ENCODE measurements at places on chromosomes 2 and 18. TPM values are rescaled to one million over a fixed set of nuclear protein-coding genes. Genes with fewer than 3 reads are reported as not detected.

GRCh38 chr18:36610258-36610657 lies 218.5 kb downstream of the TPGS2 start:
- H3K27ac ChIP-seq = no peak overlapping the region
- DNase-seq = no peak
- peaks cover 5% of the 10 kb centered on the region for H3K36me3 ChIP-seq
- H3K4me3 ChIP-seq = no peak overlapping the region
- H3K4me1 ChIP-seq = no peaks in the 10 kb centered on the region

DNA sequence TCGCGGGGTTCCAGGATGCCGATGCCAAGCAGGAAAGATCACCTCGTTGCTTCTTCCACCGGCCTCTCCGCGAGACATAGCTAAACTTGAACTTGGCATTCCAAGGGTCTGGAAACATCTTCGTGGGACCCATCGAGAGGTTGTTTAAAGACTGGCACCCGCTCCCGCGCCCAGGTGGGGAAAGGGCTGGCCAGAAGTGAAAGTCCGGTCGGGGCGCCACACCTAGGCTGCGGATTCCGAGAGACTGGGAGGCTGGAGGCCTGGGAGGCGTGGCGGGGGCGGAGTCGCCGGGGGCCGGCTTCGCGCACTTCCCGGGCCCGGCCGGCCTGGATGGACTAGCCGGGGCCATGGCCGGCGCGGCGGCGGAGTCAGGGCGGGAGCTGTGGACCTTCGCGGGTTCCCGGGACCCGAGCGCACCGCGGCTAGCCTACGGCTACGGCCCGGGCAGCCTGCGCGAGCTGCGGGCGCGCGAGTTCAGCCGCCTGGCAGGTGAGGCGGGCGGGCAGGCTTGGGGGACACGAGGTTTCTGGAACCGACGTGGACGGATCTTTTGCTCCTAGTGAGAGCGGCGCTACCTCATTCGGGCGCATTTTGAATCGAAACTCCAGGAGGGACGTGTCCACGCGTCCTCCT lies at the start of gene MOCOS:
Gene MOCOS, plus strand, starts transcription at position 305 of the 633 bp plus-strand sequence. Its CDS starts 43 bp downstream, at position 348.
- peak; percentile 92 for DNase-seq
- peaks cover 20% of the 10 kb centered on the region for H3K4me1 ChIP-seq

DNA sequence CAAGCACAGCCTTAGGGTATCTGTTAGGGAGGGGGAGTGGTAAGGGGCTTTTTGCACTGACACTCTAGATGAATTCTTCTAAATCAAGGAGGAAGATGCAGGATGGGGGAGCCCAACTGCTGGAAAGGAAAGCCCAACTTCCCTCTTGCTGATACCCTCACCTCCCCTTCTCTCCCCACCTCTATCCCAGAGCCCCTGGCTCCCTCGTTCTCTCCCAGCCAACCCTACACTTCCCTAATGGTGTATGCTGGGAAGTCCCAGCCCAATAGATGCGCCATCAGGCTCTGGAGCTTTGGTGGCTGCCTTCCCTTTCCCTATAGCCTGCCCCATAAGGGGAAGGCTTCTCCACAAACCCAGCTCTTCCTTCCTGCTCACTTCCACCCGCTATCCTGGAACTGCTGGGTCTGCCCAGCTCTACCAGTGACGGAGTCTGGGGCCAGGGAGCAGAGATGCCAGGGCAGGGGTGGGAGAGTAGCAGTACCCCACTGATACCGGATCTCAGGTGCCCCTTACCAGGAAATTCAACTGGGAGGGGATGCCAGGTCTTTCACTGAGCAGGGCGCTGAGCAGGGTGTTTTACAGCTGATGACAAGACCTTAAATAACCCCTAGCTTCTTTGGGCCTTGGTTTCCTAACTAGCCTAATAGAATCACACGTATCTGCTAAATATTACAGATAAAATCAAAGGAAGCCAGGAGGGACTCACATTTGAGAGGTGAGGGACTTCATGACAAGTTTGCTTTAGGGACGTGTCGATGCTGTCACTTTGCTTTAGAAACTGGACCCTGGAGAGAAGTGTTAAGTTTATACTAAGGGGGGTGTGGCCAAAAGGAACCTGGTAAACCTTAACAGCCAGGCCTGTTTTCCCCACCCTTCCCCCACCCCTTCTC lies 82.6 kb downstream of the DNMT3A start:
- H3K27ac ChIP-seq = peak overlapping the region; percentile 80
- H3K4me1 ChIP-seq = peaks cover 16% of the 10 kb centered on the region
- no peaks in the 10 kb centered on the region for H3K27me3 ChIP-seq
- no peak for DNase-seq

GRCh38 chr18:6132751-6133368 lies 237.5 kb upstream of the TMEM200C start:
- no peak overlapping the region for H3K4me3 ChIP-seq
- H3K4me1 ChIP-seq = no peaks in the 10 kb centered on the region
- H3K36me3 ChIP-seq = peaks cover 18% of the 10 kb centered on the region
- DNase-seq = no peak
- no peaks in the 10 kb centered on the region for H3K27me3 ChIP-seq

DNA sequence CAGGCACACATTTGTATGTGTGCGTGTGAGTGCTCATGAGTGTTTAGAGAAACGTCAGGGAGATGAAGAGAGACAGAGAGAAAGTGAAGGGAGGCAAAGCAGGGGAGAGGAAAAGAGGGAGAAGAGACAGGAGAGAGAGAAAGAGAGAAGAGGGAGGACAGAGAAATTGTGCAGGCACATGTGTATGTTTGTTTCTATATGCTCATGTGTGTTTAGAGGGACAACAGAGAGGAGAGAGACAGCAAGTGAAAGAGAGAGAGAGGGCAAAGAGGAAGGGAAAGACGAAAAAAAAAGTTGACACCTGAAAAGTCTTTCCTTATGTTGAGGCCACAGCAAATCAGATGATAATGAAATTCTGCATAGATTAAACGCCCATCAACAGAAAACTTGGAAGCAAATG lies 541.1 kb downstream of the TNS1 start:
- no peaks in the 10 kb centered on the region for H3K36me3 ChIP-seq
- no peaks in the 10 kb centered on the region for H3K4me1 ChIP-seq
- H3K27ac ChIP-seq = no peak overlapping the region

- no peaks in the 10 kb centered on the region for H3K27me3 ChIP-seq
- no peak for DNase-seq
- H3K4me1 ChIP-seq = peaks cover 5% of the 10 kb centered on the region
- peak overlapping the region; percentile 80 for H3K27ac ChIP-seq
- H3K4me3 ChIP-seq = peak overlapping the region; percentile 96
- no peaks in the 10 kb centered on the region for H3K36me3 ChIP-seq
Measured at GRCh38 chr2:203328760-203329540, 756 bp downstream of the ABI2 start.

- H3K36me3 ChIP-seq = no peaks in the 10 kb centered on the region
- peak; percentile 40 for DNase-seq
- H3K4me1 ChIP-seq = peaks cover 10% of the 10 kb centered on the region
- no peak overlapping the region for H3K27ac ChIP-seq
- no peak overlapping the region for H3K4me3 ChIP-seq
Measured at GRCh38 chr2:62724886-62725711, 19.6 kb downstream of the EHBP1 start.

DNA sequence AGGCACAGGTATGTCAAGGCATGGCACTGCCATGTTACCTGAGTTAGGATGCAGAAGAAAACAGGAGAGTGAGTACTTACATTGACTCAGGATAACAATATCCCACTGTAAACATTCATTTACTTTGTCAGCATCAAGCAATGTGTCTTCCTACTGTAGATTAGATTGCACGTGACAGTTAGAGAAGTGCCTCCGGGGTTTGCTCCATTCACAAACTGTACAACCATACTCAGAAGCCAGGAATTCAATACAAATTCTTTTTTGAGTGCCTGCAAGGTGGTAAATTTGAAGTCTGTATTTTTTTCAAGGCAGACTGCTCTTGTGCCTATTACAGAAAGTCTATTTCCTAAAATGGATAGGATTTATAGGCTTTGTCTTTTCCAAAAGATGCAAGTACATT lies 34.1 kb downstream of the CDCA7 start:
- no peak overlapping the region for H3K27ac ChIP-seq
- no peaks in the 10 kb centered on the region for H3K4me1 ChIP-seq
- H3K36me3 ChIP-seq = no peaks in the 10 kb centered on the region
- no peak for DNase-seq
- H3K4me3 ChIP-seq = no peak overlapping the region

GRCh38 chr2:51620796-51621195 lies 588.9 kb upstream of the NRXN1 start:
- no peaks in the 10 kb centered on the region for H3K4me1 ChIP-seq
- no peak for DNase-seq
- no peaks in the 10 kb centered on the region for H3K36me3 ChIP-seq

- no peaks in the 10 kb centered on the region for H3K27me3 ChIP-seq
- H3K4me3 ChIP-seq = no peak overlapping the region
- peaks cover 90% of the 10 kb centered on the region for H3K36me3 ChIP-seq
- no peaks in the 10 kb centered on the region for H3K4me1 ChIP-seq
Measured at GRCh38 chr2:127308586-127309138, 14.7 kb upstream of the ERCC3 start.

- H3K4me1 ChIP-seq = no peaks in the 10 kb centered on the region
- H3K36me3 ChIP-seq = no peaks in the 10 kb centered on the region
- H3K27ac ChIP-seq = no peak overlapping the region
- DNase-seq = peak; percentile 70
- no peaks in the 10 kb centered on the region for H3K27me3 ChIP-seq
Measured at GRCh38 chr2:137888845-137889244, 75.4 kb upstream of the HNMT start.

- H3K36me3 ChIP-seq = no peaks in the 10 kb centered on the region
- no peak overlapping the region for H3K4me3 ChIP-seq
- H3K27ac ChIP-seq = no peak overlapping the region
- DNase-seq = no peak
Measured at GRCh38 chr2:231181860-231182512, 16.4 kb upstream of the ARMC9 start.

DNA sequence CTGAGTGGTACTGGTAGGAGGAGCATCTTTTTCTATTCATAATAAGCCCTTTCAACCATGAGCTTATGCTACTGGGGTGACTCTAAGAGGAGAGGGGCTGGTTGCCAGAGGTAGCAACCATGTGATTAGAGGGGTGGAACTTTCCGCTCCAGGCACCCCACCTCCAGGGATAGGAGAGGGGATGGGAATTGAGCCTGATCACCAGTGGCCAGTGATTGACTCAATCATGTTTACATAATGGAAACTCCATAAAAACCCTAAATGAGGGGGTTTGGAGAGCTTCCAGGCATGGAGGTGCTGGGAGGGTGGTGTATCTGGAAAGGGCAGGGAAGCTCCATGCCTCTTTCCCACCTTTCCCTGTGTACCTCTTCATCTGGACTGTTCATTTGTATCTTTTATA lies 46.6 kb upstream of the RHOB start:
- H3K4me3 ChIP-seq = no peak overlapping the region
- H3K27ac ChIP-seq = no peak overlapping the region
- H3K36me3 ChIP-seq = no peaks in the 10 kb centered on the region
- H3K27me3 ChIP-seq = no peaks in the 10 kb centered on the region
- no peaks in the 10 kb centered on the region for H3K4me1 ChIP-seq

- H3K27me3 ChIP-seq = no peaks in the 10 kb centered on the region
- no peak overlapping the region for H3K27ac ChIP-seq
- H3K4me3 ChIP-seq = no peak overlapping the region
- no peaks in the 10 kb centered on the region for H3K4me1 ChIP-seq
- DNase-seq = no peak
Measured at GRCh38 chr2:183348492-183348891, 224.2 kb downstream of the NUP35 start.

DNA sequence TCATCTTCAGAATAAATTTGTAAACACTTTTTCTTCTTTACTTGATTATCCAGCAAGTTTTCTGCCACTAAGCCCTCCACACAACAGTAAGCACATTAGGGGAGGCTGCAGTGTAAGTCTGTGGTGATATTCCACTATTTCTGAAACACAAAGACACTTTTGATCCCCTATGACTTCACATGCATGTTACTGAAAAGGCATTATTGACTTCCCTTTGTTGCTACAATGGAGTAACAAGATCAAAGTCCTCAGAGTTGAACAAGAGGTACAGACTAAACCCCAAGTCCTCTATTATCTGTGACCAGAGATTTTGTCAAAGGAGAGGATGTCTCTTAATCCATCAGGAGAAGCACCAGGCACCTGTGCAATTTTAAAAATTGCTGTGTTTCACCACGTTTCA lies 157.9 kb downstream of the CD226 start:
- H3K27ac ChIP-seq = no peak overlapping the region
- H3K36me3 ChIP-seq = no peaks in the 10 kb centered on the region
- H3K4me3 ChIP-seq = no peak overlapping the region
- no peaks in the 10 kb centered on the region for H3K4me1 ChIP-seq
- no peaks in the 10 kb centered on the region for H3K27me3 ChIP-seq
- DNase-seq = no peak

DNA sequence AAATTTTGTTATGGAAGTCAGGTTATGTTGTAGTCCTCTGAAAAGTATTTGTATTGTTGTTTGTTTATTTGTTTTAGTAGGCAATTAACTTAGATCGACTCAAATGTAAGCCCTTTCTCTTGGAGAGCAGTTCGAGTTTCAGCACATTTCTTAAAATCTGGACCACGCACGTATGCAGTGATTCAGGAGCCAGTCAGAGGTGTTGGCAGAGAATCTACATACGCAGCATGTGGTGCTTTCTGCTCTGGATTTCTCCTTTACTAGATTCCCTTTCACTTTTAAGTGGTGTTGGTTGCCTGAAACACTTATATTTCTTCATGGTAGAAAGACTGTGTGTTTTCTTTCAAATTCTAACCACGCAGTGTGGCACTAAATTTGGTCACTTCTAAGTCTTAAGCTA lies 773.9 kb upstream of the LRATD1 start:
- H3K27me3 ChIP-seq = no peaks in the 10 kb centered on the region
- H3K36me3 ChIP-seq = no peaks in the 10 kb centered on the region
- H3K4me1 ChIP-seq = no peaks in the 10 kb centered on the region

GRCh38 chr18:63969942-63970808 lies at the start of gene SERPINB8:
Gene SERPINB8 (plus strand): TSS chr18:63970081. CDS start chr18:63978309, 8,228 bp downstream.
- DNase-seq = peak; percentile 94
- H3K4me3 ChIP-seq = peak within 1 kb of the TSS; percentile 66
- peak within 1 kb of the TSS; percentile 97 for H3K27ac ChIP-seq
- H3K4me1 ChIP-seq = peaks cover 15% of the 10 kb centered on the region
- H3K27me3 ChIP-seq = no peaks in the 10 kb centered on the region

DNA sequence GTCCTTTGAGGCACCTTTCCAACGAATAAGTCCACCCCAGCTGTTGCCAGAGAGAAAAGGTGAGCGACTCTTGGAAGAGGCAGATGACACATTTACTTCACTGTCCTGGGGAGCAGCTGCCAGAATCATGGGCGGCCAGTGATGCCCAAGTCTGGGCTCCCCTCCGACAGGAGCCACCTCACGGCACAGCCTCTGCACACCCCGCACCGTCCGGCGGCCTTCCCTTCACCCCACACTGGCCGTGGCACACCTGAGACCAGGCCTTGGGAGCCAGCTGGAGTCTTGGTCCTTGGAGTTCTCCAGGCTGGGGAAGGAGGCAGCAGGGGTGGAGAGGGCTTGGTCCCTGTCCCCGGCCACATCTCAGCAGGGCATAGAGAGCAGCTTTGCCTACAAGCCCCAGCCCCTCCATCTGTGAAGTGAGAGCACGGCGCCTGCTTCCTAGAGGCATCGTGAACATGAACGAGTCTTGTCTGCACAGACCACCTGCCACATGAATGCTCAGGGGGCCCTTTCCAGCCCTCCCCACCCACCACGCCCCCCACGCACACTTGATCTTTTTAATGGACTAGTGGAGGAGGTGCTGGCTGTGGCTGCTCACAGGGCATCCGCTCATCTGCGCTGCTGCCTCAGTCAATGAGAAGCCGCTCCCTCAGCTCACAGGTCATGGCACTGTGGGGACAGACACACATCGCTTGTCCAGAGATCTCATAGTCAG lies 400.2 kb upstream of the MYT1L start:
- no peaks in the 10 kb centered on the region for H3K4me1 ChIP-seq

TWIST2 gene
- 13.0 TPM for polyA plus RNA-seq

GCG gene
- 0.50 TPM for polyA plus RNA-seq

ANKRD62 gene
- polyA plus RNA-seq = not detected

FAM228B gene
- polyA plus RNA-seq = 8.4 TPM

ERICH2 gene
- polyA plus RNA-seq = 6.8 TPM

KLHL41 gene
- polyA plus RNA-seq = 1.3 TPM

MROH2A gene
- polyA plus RNA-seq = 1.1 TPM

CLEC4F gene
- 0.13 TPM for polyA plus RNA-seq
